HepG2 (cell line): ENCODE measurements at places on chromosomes 2 and 18.

DNA sequence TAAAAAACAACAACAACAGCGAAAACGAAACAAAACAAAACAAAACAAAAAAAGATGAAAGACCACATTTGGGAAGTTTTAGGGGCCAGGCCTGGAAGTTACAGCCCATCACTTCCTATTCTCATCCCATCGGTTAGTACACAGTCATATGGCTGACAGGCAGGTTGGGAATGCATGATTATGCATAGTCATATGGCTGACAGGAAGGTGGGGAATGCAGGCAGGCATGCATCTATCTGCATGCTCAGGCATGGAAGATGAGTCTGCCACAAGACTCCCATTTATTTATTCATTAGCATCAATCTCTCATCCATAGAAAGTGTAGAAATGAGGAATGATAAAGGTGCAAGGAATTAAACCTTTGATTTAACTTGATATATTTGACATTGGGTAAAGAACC is 325.3 kb upstream of the MEX3C start:
- DNase-seq, result no peak

DNA sequence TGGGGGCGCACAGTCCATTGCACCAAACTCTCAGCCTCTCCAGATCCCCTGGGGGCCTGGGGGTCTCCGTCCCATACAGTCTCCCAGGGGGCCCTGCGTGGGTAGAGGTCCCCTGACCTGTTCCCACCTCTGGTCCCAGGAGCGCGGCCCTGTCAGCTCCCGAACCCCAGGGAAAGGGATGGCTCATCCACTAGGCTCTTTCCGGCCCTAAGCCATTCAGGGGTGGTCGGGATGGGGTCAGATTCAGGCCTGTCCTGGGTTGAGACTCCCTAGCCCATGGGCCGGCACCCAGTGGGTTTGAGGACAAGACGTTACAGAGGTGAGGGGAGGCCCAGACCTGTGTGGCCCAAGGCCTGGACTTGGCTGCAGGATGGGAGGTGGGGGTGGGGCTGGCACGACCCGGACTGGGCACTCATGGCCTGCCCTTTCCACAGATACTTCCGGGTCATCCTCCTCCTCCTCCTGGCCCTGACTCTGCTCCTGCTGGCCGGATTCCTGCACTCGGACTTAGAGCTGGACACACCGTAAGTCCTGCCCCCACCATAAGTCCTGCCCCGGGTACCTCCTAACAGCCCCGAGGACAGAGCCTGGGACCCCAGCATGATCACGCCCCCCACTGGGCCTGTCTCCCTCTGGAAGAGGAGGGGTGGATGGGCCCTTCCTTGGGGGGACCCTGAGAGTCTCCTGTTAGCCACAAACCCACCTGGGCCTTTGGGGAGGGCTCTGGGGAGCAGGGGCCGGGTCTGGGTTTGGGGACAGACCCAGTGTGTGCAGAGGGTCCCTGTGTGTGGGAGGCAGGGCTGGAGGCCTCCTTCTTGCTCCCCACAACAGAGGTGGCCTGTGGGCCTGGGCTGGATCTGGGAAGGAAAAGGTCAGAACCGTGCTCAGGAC is 10.1 kb upstream of the NEU4 start:
- peak; percentile 44 for DNase-seq

DNA sequence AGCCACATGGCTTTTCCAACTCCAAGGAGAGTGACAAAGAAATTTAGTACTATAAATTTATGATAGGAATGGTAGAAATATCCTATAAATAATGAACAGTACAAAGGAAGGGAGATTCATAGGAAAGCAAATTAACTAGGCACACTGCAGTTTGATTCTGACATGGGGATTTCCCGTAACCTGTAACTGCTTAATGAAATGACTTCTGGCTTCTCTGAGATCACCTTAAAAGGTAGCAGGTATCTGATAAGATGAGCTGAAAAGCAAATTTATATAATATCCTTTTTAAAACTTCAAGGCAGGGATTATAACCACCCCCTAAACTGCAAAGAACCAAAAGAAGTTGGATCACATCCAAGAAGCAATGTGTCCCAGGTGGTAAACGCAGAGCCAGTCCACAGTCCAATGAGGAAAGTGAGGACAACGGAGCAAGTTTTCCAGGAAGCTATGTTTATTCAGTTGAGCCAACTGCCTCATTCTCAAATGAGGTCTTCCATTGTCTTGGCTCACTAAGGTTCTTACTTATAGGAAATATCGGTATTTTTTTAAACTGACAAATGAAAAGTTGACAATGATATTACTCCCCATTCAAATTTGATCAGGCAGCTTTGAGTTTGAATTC is 43.0 kb downstream of the WIPF1 start:
- no peak for DNase-seq

DNA sequence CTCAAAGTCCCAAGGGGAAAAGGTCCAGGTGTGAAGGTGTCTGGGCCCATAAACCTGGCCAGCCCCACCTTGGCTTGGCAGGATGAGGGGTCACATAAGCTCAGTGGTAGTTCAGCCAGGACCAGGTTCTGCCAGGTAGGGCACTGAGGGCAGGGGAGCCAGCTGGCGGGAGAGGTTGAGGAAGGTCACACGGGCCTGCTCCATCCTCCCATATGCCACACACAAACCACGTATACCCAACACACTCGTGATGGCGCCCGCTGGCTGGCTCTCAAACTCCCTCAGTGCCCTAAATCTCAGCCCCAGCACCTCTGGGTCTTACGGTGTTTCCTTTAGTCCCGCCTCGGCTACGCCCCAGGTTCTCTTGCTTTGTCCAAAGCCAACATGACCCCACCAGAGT is 160.5 kb downstream of the ZFP36L2 start:
- no peak for DNase-seq

- DNase-seq, result no peak
Observed at GRCh38 chr18:12839526-12840196, 44.4 kb downstream of the PTPN2 start.

DNA sequence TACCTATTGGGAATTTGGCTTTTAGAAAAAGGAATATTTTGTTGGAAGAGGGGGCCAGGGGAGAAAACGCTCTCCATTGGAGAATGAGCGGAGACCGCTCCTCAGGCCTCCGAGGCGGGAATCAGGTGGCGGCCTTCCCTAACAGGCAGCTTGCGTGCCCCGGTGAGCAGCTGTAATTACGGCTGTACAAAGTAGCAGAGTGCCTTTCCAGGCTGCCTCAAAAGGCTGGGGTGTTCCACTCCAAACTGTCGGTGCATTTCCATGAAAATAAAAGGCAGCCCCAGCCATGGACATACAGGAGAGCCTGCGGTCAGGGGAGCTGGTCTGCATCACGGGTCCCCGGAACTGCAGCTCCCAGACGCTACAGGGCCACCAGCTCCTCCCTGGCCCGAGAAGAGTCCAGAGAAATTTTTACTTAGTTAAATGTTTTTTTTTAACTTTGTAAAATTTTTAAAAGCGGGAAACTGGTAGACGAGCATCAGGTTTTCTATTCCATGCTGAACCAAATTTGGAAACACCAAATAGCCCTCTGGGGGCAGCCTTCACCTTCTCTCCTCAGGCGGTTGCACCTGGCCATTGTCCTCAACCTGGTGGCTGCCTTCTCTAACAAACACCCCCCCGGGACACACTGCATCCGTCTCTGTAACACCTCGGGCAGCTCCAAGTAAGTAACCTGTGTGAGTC is 209.3 kb upstream of the SALL3 start:
- DNase-seq, result no peak
